ENCODE measurements at places on chromosomes 6 and 20.

- no peak for DNase-seq
Measured at GRCh38 chr20:40029589-40029988, 659.4 kb downstream of the MAFB start.

- no peak for DNase-seq
Measured at GRCh38 chr6:132136981-132137380, 185.8 kb upstream of the CCN2 start.

- no peak for DNase-seq
Measured at GRCh38 chr20:20009784-20010253, 7.3 kb upstream of the NAA20 start.

DNA sequence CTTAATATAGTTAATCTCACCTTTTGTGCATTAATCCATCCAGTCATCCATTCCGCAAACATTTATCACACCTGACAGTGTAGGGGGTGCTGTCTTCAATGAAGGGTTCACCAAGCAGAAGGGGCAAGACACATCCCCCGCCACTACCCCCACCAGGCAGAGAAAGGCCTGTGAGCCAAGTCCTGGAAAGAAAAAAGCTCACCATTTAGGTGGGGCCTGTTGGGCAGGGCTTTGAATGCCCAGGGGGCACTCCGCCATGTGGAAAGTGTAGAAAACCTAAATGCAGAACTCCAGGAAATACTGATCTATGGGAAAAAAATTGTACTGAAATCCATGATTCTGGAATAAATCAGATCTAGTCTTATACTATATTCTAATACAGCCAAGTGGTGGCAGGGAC, 4.8 kb upstream of the STX16 start:
- DNase-seq, result no peak

DNA sequence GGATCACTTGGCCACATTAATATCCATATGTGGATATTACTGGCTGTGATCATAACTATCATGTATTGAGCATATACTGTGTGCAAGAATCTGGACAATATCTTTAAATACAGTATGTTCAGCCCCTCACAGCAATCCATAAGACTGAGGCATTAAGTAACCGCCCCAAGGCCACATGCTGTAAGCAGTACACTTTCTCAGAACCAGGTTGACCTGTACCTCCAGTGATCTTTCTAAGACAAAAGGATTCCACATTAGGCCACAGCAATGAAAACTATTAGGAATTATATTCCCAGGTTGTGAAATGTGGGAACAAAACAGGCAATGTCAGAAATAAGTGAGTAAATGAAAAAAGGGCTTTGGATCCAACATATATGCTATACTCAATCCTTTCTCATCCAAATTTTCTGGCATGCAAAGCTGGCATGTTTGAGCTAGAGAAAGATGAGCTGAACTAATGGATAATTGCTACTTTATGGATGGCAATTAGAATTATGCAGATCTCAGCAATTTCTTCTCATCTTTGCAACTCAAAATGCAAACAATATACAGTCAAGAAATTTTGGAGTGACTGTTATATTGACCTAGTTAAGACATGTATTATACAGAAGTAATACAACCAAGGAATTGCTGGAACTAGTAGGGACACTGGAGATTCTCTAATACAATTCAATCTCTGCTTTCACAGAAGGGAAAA, 86.9 kb downstream of the KIF6 start:
- no peak for DNase-seq

DNA sequence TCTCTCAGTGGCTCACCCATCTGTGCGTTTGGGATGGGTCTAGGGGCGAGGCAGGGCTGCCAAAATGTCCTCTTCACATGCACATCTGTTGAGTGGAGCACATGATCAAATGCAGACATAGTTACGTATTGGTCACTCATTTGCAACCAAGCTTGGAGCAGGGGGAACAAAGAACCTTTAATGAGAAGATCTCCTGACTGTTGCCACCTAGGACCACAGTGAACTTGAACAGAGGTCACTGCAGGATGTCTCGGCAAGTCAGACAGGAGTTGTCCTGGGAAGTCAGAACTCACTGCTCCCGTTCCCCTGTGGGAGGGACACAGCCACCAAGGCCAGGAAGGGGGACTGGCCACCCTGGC, 73.4 kb downstream of the SSR1 start:
- DNase-seq, result no peak

DNA sequence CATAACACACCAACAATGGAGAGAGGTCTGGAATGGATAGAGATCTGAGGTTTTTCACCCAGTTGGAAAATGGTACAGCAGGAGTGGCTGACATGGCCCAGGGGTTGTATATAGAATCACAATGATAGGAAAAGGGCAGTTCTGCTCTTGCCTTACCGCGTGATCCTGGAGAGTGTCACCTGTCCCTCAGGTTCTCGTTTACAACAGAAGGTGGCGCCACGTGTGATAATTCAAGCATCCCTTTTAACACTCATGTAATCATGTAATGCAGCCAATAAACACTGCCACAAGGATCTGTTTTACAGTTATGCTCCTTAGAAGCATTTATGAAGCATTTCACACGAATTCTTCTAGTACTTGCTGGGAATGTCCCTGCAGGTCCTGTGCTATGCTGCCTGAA, 12.9 kb upstream of the WFDC2 start:
- no peak for DNase-seq

- no peak for DNase-seq
Measured at GRCh38 chr20:31751126-31751525, 12.0 kb downstream of the TPX2 start.

DNA sequence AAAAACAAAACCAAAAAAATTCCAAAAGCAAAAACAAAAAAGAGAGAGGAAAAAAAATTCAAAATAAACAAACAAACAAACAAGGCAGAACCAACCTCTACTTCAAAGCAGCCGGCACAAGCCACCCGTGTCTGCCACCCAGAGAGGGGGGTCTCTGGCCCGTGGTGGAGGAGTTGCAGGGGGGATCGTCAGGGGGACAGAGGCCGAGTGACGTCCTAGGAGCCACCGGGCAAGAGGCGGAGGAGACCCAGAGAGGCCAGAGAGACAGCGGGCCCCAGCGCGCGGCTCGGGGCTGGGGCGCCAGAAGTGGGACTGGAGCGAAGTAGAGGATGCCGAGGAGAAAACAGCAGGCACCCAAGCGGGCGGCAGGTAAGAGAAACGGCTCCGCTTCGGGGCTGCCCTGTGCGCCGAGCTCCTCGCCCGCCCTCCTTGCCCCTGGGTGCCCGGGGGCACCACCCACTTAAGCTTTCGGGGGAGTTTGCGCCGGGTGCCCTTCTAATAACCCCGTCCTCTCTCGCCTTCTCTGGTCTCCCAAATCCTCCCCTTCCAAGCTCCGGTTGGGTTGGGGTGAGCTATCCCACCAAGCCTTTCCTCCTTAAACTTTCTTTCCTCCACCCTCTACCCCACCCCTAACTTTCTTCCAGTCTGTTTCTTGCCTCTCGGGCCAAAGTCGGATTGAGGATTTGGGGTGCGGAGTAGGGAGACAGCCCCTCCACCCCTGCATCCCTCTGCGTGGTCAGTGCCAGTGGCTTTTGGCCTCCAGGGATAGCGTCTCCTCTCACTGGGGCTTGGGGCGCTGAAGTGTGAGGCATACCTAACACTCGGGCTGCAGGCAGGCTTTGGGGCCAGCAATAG, 1.0 kb downstream of the TSHZ2 start:
- no peak for DNase-seq

DNA sequence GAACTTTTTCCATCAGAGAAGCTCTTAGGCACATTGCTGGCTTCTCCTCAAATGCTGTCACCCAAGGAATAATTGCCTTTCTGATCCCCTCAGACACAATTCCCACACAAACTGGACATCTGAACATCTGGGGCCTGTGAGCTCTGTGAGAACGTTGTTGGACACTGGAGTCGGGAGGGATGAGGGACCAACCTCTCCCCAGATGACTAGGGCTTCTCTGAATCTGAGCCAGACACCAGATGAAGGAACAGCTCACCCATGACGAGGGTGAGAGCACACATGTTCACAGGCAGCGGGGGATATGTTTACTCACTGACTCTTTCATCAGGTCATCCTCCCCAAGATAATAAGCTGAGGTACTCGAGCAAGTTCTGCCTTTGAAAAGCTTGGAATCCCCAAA, 283.9 kb upstream of the SUPT3H start:
- no peak for DNase-seq

- no peak for DNase-seq
Measured at GRCh38 chr20:52978851-52979250, 6.7 kb downstream of the TSHZ2 start.

DNA sequence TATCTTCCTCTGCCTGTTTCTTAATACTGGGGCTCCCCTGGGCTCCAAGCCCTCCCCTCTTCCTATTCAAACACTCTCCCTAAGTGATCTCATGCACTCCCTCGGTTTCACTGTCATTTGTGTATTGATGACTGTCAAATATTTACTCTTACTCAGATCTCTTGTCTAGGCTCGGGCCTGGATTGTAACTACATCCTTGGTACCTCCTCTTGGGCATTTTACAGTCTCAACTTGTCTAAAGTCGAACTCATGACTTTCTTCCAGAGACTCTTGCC, 189.4 kb upstream of the PRDM1 start:
- no peak for DNase-seq

Data from HL-60 (cell line).